ENCODE measurements at places on chromosomes 1 and 21.

- no peak for DNase-seq
Measured at GRCh38 chr1:89312572-89312971, 39.9 kb upstream of the GBP5 start.

- DNase-seq, result no peak
Measured at GRCh38 chr1:28233264-28233606, 406 bp upstream of the DNAJC8 start.

DNA sequence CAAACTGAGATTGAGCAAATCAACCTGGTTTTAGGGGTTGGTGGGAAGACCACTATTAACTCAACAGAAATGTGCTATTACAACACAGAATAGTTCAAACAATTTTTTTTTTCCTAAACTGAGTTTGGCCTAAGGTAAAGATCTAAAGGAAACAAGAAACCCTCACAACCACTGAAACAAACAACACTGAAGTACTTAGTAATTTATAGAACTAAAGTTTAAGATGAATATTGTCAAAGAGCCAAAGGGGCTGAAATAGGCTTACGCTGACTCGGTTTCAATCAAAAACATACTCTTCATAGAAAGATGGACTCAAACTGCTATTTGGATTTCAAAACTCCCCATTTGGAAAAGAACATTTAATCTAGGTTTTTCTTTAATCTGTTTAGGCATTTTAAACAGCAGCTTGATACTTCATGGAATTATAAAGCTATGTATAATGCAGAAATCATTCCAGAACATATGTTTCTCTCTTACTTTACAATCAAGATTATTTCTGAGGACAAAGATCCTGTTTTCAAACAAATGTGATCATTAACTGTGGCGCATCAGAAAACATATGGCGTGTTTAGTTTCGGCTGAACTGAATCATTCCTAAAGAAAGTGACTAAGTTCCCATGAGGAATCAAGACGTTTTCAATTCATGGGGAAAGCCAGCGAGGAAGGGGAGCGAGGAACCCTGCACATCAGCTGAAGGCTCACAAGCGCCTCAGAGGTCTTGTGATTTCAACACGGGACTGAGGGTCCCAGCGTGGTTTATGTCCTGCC, 62.7 kb downstream of the SYT6 start:
- peak; percentile 58 for DNase-seq

DNA sequence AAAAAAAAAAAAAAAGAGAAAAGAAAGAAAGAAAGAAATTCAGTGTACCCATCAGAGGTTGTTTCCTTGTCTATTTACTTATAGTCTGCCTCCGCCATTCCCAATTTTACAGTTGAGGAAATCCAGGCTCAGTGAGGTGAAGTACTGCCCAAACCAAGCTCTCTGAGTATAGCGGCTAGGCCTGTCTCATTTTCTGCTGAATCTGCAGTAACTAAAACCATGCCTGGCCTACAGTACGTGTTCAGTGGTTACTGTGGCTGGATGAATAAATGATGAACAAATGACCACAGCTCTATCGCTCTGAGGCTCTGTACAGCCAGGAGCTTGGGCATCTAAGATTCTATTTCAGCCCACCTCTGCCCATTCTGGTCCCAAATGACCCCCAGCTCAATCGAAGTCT, 24.3 kb downstream of the RAP1GAP start:
- DNase-seq, result no peak

DNA sequence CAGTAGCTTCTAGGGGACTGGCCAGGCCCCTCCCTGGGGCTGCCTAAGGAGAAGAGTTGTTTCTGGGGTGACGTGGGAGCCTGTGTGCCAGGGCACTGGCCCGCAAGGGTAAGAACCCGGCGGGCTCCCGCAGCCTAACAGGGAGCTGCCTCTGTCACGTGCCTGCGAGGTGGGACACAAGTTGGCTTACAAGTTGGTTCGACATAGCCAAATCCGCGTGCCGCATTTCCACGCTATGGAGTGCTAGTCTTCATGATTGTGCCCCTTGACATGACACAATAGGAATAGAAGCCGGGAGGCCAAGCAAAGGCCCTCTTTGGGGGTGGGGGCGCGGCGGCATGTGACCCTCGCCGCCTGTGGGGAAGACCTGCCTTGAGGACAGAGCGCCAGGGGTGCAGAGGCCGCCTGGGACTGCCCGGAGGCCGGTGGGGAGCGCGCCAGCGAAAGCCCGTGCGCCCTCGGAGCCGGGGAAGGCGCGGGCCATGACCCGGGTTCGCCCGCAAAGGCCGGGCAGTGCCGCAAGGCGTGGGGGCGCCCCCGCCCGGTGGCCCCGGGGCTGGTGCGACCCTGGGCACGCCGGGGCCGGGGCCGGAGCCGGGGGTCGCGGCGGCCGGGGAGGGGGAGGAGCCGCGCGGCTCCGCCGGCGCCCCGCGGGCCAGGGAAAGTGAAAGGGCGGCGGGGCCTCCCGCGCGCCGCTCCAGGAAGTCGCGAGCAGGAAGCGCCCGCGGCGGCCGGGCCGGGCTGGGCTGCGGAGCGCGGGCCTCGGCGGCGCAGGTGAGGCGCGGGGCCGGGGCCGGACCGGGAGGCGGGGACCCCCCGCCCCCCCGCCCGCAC, at the start of gene SLC37A1:
TSS of gene SLC37A1 (plus strand) at position 702 of the 834 bp plus-strand sequence. CDS start 4,603 bp downstream, outside the sequence.
- no peak for DNase-seq

DNA sequence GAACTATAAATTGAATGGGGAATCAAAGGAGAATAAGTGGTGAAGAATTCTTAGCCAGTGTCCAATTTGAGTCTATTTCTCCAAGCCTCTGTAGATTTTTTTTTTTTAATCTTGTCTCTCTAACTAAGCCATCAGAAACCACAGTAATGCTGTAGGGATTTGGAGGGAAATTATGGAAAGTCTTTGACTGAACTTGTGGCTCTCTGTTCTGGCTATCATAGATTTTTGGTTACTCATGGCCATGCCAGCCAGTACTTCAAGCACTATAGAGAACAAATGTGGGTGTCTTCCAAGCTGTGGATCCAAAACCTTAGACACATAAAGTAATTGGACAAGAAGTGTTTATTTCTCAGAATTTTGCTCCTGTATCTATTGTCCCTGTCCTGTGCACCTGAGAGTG, 147.9 kb downstream of the LRRC40 start:
- no peak for DNase-seq

DNA sequence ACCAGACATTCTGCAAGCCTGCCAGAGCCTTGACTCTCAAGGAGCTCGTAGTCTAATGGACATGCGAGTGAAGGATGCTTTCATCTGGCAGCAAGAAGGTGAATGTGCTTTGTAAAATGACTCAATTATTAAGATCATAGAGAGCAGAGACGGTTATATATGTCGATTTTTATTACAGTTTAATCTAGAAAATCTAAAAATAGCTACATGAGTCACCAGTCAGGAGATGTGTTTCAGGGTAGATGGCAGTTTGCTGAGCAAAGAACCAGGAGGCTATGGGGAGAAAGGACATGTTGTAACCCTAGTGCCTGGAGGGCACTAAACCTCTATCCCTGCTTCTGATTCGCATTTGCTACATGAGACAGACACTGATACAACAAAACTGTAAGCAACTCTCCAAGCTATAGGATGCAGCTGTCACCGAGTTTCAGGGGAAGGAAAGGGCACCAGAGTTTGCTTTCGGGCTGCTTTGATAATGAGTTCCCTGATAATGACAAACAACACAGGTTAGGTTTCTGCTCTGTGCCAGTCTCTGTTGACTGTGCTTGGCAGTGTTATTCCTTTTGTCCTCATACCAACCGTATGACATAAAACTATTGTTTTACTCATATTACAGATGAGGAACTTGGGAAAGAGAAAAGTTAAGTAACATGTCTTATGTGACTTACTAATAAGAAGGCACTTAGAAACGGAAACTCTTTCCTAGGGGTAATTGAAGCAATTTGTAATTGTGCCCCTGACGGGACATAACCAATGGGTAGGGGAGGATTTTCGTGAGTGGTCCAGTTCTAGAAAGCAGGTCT, 43.2 kb downstream of the C1orf198 start:
- peak; percentile 67 for DNase-seq

DNA sequence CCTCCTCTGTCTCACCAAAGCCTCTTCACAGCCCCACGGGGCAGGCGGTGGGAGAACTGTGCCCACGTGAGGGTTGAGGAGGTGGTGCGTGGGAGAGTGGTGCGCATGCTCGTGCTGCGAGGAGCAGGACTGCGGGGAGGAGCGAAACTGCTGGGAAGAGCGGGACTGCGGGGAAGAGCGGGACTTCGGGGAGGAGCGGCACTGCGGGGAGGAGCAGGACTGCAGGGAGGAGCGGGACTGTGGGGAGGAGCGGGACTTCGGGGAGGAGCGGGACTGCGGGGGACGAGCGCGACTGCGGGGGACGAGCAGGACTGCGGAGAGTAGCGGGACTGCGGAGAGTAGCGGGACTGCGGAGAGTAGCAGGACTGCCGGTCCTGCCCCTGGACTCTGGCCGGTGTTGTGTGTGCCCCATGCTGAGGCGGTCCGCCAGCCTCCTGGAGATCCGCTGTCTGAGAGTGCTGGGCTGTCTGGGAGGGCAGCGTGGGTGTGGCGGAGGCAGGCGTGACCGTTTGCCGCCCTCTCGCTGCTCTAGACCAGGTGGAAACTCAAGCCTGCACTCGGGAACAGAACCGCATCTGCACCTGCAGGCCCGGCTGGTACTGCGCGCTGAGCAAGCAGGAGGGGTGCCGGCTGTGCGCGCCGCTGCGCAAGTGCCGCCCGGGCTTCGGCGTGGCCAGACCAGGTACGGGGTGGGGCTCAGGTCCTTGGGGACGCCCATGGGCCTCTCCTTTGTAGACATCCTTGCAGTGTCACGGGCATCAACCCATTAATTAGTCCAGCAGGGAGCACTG, 24.6 kb downstream of the TNFRSF1B start:
- DNase-seq, result no peak

- DNase-seq, result no peak
Measured at GRCh38 chr1:81554534-81554933, 246.2 kb upstream of the ADGRL2 start.

GRCh38 chr1:69272684-69273083, 295.0 kb upstream of the LRRC7 start:
- DNase-seq, result no peak

GRCh38 chr1:43522776-43523480, 7.8 kb upstream of the PTPRF start:
- DNase-seq, result peak; percentile 53

- no peak for DNase-seq
Measured at GRCh38 chr1:209560952-209561351, 22.6 kb upstream of the CAMK1G start.

DNA sequence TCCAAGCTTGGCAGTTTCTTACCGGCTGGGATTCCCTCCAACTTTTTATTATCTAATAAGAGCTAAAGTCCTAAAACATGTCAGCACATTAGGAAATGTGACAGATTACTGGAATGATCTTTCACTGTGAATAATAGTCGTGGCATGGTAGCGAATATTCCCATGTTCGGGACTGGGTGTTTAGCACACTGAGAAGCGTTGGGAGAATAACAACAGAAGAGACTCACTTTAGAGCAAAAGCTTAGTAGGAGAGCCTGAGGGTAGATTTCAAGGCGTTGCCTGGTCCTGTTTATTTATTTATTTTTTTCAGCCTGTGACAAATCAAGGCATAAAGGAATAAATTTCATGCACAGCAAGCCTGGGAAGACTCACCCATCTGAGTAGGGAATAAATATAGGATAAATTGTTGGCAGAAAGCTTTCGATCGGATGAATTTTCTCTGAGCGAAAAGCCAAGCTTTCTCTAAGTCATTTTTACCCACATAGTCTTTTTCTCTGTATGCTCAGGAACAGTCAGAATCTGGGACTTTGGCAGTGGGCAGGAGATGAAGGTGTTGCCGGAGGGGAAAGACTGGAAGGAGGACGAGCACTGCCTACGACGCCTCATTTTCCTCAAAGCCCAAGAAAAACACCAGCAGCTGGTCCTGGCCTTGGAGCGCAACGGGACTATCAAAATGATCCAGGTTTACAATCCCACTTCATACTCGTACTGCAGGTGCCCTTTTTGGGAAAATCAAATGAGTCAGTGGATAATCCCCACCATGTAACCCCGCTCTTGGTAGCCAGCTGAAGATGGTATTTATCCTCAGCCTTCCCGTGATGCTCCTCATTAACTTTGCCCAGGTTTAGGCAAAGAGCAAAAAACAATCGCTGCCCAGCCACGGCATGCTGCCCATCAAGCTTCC, 97.2 kb downstream of the WDR64 start:
- peak; percentile 16 for DNase-seq

- DNase-seq, result no peak
Measured at GRCh38 chr1:22853651-22854185, 118.9 kb downstream of the LACTBL1 start.

DNA sequence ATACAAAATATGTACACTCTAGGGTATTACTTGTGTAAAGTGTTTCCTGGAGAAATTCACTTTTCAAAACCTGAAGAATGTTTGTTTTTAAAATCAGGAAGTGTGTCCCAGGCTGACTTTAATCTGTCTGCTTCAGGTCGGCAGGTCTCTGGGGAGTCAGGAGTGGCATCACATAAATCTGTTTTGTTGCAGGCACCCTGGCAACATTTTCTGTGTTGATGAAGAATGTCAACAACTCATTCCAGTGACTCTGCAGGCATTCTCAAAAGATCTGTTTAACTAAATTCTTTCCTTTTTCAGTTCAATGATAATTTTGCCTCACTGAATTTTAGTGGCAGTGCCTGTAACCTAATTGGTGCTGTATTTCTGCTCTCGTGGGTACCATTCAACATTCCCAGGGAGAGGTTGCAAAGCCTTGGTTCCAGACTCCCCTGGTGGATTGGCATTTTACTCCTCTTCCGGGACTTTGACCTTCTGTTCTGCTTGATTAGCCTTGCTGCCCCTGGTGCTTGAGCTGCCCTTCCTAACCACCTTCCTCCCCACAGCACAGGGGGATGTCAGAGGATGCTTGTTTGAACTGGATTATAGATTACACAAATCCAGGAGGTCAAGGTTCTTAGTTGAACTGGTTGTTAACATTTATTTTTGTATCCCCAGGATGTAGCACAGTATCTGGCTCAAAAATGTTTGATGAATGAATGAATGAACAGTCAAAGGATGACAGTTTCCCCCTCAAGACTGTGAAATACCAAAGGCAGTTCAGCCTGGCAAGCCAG, 55.4 kb upstream of the LPGAT1 start:
- DNase-seq, result no peak

- no peak for DNase-seq
Measured at GRCh38 chr1:167964646-167965045, 27.8 kb upstream of the MPC2 start.

DNA sequence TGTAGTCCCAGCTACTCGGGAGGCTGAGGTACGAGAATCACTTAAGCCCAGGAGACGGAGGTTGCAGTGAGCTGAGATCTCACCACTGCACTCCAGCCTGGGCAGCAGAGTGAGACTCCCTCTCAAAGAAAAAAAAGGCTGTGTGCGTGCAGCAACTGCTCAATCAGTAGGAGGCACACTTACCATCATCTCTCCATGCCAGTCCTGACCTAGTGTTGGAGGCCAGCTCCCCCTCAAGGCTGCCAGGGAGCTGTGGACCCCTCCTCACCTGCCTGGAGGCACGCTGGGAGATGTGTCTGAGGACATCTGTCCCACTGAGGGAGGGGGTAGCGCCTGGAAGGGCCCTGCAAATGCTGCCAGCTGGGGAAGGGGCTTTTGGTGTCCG, 11.9 kb downstream of the RPS6KA1 start:
- no peak for DNase-seq

DNA sequence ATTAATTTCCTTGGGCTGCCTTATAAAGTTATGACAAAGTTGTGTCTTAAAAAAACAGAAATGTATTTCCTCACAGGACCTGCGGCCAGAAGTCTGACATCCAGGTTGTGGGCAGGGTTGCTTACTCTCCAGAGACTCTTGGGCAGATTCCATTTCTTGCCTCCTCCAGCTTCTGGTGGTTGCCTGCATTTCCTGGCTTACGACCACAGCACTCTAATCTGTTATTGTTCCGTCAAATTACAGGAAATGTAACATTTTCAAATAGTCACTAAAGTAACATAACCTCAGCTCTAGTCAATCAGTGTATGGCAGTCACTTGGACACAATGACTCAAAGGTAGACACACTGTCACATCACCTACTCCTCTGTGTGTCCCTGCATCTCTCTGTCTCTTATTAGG, 226.8 kb downstream of the DNAH14 start:
- DNase-seq, result no peak
